ENCODE measurements at places on chromosomes 4 and X.

DNA sequence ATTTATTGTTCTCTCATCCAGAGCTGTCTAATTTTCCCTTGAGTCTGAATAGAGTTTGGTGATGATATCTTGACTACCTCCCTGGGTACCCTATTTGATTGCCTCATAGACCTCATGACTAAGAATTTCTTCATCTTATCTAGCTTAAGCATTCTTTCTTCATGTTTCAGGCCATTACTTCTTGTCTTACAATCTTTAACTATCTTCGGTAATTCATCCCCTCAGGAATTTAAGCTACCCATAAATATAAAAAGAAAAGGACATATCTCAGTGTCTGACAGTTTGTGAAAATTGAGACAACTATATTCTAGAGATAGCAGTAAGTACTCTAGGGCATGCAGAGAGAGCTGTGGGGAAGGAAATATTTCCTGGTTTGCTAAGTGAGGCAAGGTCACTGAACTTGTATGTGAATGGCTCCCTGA, 466.1 kb upstream of the GRID2 start:
- no peaks in the 10 kb centered on the region for H3K4me1 ChIP-seq
- no peak for DNase-seq
- no peak overlapping the region for H3K27ac ChIP-seq
- no peaks in the 10 kb centered on the region for H3K27me3 ChIP-seq
- no peaks in the 10 kb centered on the region for H3K36me3 ChIP-seq

- peaks cover under 1% of the 10 kb centered on the region for H3K27me3 ChIP-seq
- no peak overlapping the region for H3K27ac ChIP-seq
- no peaks in the 10 kb centered on the region for H3K36me3 ChIP-seq
- no peaks in the 10 kb centered on the region for H3K4me1 ChIP-seq
- no peak for DNase-seq
Observed at GRCh38 chr4:108519911-108520601, 100.3 kb upstream of the RPL34 start.

GRCh38 chr4:102139932-102140331, 205.3 kb downstream of the SLC39A8 start:
- H3K4me3 ChIP-seq, result no peak overlapping the region
- no peaks in the 10 kb centered on the region for H3K27me3 ChIP-seq
- no peak overlapping the region for H3K27ac ChIP-seq
- no peaks in the 10 kb centered on the region for H3K36me3 ChIP-seq
- no peak for DNase-seq
- H3K4me1 ChIP-seq, result no peaks in the 10 kb centered on the region

DNA sequence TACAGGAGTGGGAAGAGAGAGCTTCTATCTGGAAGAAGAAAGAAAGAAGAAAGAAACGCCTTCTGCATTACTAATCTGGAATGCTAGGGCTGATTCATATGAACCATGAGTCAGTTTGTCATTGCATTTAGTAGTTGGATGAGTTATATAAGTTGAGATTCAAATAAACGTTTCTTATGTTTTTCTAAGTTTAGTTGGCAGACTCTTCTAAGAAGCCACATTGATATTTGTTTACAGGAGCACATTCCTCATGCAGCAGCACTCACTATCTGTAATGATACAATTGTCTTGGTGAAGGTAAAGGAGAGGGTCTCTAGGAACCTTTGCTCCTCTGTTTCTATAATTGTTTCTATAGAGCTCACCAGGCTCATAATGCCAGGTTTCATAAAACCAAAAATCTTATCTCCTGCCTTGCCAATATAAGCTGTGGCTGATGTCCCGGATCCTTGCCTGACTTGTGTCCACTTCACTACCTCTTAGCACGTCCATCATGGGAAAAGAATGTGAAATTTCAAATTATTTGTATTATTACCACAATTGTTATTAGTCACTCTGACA, 39.5 kb downstream of the HOPX start:
- no peaks in the 10 kb centered on the region for H3K27me3 ChIP-seq
- no peak overlapping the region for H3K27ac ChIP-seq
- H3K4me3 ChIP-seq, result no peak overlapping the region
- peak; percentile 20 for DNase-seq
- no peaks in the 10 kb centered on the region for H3K36me3 ChIP-seq

DNA sequence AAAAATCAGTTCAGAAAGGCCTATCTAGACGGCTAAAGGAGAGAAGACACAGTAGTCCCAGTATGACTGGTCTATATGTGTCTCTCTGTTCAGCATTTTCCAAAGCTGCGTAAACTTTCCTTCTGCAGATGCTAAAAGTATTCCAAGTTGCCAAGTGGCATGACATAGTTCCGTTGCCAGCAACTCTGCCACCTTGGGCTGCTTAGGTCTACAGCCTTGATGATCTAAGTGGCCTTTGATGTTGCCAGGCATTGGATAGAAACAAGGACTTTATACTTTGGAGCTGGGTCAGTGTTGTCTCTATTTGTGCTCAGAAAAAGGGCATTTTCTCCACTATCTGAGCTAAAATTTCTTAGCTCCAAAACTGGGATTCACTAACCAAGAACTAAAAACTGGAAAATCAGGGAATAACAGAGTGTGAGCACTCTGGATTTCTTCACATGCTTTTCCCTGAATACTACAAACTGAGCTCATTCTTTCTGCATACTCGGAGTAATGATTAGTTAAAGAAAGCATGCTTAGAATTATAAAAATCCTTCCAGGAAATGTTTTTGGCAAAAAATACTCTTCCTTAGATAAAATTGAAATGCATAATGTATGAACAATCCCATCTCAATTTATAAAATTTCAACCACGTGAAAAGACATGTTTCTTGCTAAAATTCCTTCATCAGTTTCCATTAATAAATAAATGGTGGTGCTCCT, 191.4 kb downstream of the ADAMTS3 start:
- no peak for DNase-seq
- H3K36me3 ChIP-seq, result no peaks in the 10 kb centered on the region
- H3K27me3 ChIP-seq, result no peaks in the 10 kb centered on the region
- H3K4me1 ChIP-seq, result no peaks in the 10 kb centered on the region
- no peak overlapping the region for H3K4me3 ChIP-seq
- no peak overlapping the region for H3K27ac ChIP-seq

DNA sequence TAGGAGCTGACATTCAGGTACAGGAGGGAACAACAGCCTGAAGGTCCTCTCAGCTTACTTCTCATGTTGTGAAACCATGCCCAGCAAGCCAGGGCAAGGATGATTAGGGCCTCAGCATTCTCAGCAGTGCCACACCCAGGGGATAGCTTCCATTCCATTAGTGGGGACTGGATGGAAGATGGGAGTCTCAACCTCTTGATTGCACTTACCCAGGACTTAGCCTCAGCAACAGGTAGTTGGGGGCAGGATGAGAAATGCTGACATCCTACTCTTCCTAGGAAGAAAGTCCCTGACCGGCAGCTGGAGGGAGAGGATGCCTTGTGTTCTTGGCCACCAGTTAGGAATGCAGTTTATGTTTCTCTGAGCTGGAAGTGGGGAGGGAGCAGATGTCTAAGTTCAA, 8.8 kb upstream of the BEX3 start:
- H3K4me3 ChIP-seq, result no peak overlapping the region
- no peak for DNase-seq
- no peaks in the 10 kb centered on the region for H3K27me3 ChIP-seq
- H3K4me1 ChIP-seq, result no peaks in the 10 kb centered on the region

DNA sequence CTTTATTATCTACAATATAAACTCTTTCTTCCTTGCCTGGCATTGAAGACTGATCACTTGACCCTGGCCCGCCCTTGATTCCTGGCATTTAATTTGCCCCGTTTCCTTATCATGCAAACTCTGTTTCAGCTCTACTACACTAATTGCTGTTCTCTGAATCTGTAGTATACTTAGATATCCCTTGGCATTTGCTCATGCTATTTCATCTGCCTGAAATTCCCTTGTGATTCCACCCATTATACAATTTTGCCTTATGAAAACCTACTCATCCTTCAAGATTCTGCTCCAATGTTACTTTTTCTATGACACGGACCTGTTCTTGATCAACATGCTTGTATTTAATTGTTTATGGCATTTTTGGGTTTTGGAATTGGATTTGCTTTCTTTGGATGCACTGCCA, 459.9 kb upstream of the AMOT start:
- H3K36me3 ChIP-seq, result no peaks in the 10 kb centered on the region
- H3K27ac ChIP-seq, result no peak overlapping the region
- no peaks in the 10 kb centered on the region for H3K4me1 ChIP-seq
- H3K27me3 ChIP-seq, result no peaks in the 10 kb centered on the region
- no peak for DNase-seq
- no peak overlapping the region for H3K4me3 ChIP-seq

DNA sequence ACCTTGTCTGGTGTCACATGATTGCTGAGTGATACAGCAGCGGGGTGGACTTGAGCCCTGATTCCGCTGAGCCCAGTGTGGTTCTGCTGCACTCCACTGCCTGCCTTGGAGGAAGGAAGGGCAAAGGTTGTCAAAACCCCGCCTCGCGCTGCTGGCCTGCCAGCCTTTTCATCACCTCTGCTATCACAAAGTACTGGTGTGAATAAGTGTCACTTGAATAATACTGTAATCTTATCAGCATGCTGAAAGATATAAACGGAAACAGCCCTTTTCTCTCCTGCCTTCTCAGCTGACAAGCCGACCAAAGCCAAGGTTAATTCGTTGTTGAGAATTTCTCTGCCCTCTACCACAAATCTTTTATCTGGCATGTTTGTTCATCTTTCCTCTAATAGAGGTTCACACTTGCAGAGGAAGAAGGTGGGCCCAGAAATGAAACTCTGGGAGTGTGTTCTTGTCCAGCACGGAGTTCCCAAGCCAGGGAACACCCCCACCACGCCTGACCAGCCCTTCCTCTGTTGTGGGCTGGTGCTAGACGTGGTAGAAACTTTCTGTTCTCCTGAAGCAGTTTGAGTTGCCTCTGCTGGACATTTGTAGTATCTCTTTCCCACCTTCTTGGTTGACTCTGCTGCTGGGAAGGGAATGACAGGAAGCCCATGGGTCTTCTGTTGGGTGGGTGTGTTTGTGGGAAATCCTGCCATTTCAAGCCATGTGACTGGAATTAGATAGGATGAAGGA, 21.5 kb downstream of the FHDC1 start:
- peak; percentile 79 for DNase-seq
- H3K27me3 ChIP-seq, result no peaks in the 10 kb centered on the region
- H3K27ac ChIP-seq, result peak overlapping the region; percentile 70
- H3K4me1 ChIP-seq, result peaks cover 10% of the 10 kb centered on the region
- no peak overlapping the region for H3K4me3 ChIP-seq
- H3K36me3 ChIP-seq, result peaks cover 29% of the 10 kb centered on the region

GRCh38 chr4:57194068-57194611, 84.0 kb upstream of the IGFBP7 start:
- no peaks in the 10 kb centered on the region for H3K36me3 ChIP-seq
- no peaks in the 10 kb centered on the region for H3K4me1 ChIP-seq
- peak; percentile 38 for DNase-seq

DNA sequence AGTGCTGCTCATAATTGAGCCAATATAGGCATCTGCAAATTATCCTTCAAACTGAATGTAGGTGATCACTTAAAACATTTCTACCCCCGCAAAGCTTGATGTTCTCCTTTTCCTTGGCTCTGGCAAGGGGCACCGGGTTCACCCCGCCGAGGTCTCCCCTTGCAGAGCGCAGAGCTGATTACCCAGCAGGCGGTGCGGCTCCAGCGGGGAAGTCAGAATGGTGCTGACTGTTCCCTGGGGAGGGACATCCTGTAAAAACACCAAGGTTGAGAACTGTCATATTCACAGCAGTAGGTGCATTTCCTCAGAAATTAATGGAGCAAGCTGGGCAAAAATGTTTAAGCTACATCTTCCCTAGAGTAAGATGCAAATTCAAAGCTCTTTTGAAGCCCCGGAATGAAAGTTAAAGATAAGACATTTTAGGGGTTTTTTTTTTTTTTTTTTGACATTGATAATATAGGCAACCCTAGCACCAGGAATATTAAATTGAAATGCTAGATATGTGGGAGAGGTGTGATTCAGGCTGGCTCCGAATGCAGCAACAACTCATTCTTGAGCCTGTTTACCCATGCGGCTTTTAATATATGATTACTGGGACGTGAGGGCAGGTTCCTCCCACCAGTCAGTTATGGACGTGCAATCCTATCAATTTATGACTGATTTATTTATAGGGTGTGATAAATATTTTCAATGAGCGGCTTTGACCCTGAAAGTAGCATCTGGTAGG, 767.3 kb upstream of the TENM3 start:
- no peak overlapping the region for H3K4me3 ChIP-seq
- DNase-seq, result peak; percentile 12
- no peak overlapping the region for H3K27ac ChIP-seq
- H3K4me1 ChIP-seq, result no peaks in the 10 kb centered on the region

DNA sequence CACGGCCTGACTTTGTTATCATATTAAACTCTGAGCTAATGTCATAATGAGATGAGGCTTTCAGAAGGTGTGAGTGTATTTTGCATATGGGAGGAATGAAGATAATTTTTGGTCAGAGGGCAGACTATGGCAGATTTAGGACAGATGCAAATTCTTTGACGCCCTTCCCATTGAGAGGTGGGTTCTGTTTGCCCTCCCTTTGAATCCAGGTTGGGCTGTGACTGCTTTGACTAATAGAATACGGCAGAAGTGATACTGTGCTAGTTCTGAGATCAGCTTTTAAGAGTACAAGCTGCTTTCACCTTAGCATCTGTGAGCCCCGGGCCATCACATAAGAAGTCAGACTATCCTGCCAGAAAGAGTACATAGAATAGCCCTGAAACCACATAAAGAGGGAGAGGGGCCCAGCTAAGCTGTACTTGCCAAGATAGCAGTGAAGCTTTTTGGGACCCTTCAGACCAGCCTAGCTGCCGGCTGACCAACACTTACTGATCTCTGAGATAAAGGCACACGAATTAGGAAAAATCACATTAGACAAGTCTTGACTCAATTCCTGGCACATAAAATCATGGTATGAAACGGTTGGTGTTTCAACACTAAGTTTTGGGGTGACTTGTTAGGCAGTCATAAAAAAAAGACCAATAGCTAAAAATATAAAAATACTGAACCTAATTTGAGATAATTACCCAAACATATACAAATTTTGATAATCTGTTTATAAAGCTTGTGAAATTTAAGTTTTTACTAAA, 166.7 kb upstream of the SH3RF1 start:
- peaks cover 26% of the 10 kb centered on the region for H3K4me1 ChIP-seq
- H3K27me3 ChIP-seq, result no peaks in the 10 kb centered on the region
- no peak overlapping the region for H3K27ac ChIP-seq
- no peak for DNase-seq
- H3K36me3 ChIP-seq, result peaks cover 10% of the 10 kb centered on the region

DNA sequence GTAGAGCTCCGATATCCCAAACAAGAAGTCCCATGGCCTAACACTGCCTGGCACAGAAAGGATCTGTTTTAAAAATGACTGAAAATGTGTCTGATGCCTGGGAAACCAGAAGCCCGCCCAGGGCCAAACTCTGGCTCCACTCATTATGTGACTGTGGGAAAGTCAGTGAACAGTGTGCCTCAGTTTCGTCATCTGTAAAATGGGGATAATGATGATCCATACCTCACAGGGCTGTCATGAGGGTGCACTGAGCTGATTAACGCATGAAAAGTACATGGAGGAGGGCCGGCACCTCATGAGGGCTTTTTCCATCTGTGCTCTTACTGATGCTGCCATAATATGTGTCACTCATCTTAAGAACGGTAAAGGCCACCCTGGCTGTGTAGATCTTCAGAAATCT, 5.1 kb downstream of the SLC2A9 start:
- no peaks in the 10 kb centered on the region for H3K27me3 ChIP-seq
- no peak for DNase-seq
- H3K4me3 ChIP-seq, result no peak overlapping the region
- H3K4me1 ChIP-seq, result peaks cover 33% of the 10 kb centered on the region
- H3K36me3 ChIP-seq, result no peaks in the 10 kb centered on the region
- no peak overlapping the region for H3K27ac ChIP-seq

Measured in stomach (tissue), 19 donors.